Left lung (tissue), 14 donors: ENCODE measurements at places on chromosomes 3 and 15. TPM values are rescaled to one million over a fixed set of nuclear protein-coding genes. Genes with fewer than 3 reads are reported as not detected.

- no peaks in the 10 kb centered on the region for H3K36me3 ChIP-seq
- no peaks in the 10 kb centered on the region for H3K4me1 ChIP-seq
- H3K4me3 ChIP-seq: no peak overlapping the region
- peak; percentile 58 for DNase-seq
- no peak overlapping the region for H3K27ac ChIP-seq
Observed at GRCh38 chr3:39291903-39292329, 12.1 kb upstream of the CX3CR1 start.

DNA sequence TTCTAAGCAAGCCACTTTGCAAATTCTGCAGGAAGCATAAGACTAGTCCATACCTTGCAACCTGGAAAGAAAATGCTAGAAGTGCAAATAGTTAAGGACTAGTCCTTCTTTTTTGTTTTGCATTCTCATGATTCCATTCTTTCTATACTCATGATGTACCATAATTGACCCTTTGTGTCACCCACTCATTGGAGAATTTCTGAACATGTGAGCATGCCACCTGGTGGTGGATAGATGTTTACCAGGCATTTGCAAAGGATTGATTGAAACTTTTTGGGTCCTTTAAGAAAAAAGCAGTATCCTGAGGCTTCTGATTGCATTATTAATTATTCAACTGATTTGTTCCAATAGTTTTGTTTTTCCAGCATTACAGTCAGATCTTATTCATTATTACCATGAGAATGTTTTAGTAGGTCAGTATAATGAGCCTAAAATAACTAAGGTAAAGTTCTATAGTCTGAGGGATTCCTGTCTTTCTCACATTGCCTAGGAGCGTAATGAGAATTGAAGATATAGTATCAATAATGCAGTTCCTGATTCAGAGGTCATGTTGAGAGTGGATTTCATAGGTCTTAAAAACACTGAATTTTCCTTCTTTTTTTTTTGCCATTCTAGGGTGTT is 20.2 kb upstream of the DIPK2A start:
- H3K4me1 ChIP-seq: no peaks in the 10 kb centered on the region
- H3K4me3 ChIP-seq: no peak overlapping the region
- H3K36me3 ChIP-seq: no peaks in the 10 kb centered on the region

The ACTC1 gene
- 4.5 TPM for total RNA-seq

The CHL1 gene
- total RNA-seq: 3.8 TPM

DNA sequence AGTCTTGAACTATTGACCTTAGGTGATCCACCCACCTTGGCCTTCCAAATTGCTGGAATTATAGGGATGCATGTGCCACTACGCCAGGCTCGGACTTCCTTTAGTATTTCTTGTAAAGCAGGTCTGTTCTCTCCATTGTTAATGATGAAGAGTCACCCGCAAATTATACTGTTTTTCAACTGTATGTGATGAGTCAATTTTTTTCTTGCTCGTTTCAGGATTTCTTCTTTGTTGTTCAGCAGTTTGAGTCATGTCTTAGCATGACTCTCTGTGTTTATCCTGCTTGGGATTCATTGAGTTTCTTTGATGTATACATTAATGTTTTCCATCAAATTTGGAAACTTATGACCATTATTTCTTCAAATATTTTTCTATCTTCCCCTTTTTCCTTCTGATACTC is 28.9 kb downstream of the GRAMD1C start:
- no peak overlapping the region for H3K4me3 ChIP-seq
- no peak for DNase-seq
- no peaks in the 10 kb centered on the region for H3K27me3 ChIP-seq
- no peaks in the 10 kb centered on the region for H3K4me1 ChIP-seq
- H3K27ac ChIP-seq: no peak overlapping the region

The TEX55 gene
- total RNA-seq: not detected

DNA sequence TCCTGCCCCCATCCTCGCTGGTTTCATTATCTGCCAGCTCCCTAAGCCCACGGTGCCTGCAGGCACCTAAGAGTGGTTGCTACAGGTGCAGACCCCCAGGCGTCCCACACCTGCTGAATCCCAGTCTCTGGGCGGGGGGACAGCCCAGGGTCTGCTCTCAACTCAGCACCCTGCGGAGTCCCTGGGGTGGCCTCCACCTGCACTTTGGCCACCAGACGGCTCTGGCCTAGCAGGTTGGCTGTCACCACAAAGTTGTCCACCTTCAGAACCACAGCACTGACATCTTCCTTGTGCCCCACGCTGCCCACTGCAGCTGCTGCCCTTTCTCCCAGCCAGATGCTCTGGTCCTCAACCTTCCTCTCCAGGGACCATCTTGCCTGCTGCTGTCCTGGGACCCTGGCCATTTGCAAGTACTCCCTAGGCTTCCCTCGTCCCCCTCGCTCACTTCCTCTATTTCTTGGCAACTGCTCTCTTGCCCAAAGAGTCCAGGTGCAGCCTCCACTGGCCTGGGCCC is 34.9 kb upstream of the SNRPA1 start:
- no peaks in the 10 kb centered on the region for H3K36me3 ChIP-seq
- H3K4me3 ChIP-seq: no peak overlapping the region
- peaks cover 17% of the 10 kb centered on the region for H3K27me3 ChIP-seq
- H3K4me1 ChIP-seq: no peaks in the 10 kb centered on the region
- no peak overlapping the region for H3K27ac ChIP-seq

The TFG gene
- total RNA-seq: 84.2 TPM

DNA sequence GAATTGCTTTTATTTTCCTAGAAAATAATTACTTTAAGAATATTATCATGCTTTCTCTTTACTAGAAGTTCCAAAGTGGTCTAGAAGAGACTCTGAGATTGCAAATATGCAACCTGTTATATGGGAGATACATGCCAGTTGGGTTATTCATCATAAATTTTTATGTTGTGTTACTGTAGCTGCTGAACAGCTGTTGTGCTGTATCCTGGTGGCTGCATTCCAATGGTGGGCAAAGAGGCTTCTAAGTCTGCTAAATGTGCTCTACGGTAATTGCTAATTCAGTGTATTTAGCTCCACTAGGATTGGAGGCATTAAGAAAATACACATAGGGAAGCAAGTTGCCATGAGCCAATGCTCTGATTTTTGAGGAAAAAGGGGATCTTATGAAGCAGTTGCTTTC is 409.0 kb downstream of the TUSC7 start:
- H3K4me3 ChIP-seq: no peak overlapping the region
- no peaks in the 10 kb centered on the region for H3K27me3 ChIP-seq
- DNase-seq: no peak
- H3K4me1 ChIP-seq: no peaks in the 10 kb centered on the region
